ENCODE measurements at places on chromosomes 7 and 10. TPM values are rescaled to one million over a fixed set of nuclear protein-coding genes. Genes with fewer than 3 reads are reported as not detected.

- H3K36me3 ChIP-seq: no peaks in the 10 kb centered on the region
- no peaks in the 10 kb centered on the region for H3K4me1 ChIP-seq
- H3K27me3 ChIP-seq: no peaks in the 10 kb centered on the region
- DNase-seq: no peak
- H3K27ac ChIP-seq: no peak overlapping the region
Observed at GRCh38 chr10:29773675-29774091, 138.9 kb upstream of the SVIL start.

DNA sequence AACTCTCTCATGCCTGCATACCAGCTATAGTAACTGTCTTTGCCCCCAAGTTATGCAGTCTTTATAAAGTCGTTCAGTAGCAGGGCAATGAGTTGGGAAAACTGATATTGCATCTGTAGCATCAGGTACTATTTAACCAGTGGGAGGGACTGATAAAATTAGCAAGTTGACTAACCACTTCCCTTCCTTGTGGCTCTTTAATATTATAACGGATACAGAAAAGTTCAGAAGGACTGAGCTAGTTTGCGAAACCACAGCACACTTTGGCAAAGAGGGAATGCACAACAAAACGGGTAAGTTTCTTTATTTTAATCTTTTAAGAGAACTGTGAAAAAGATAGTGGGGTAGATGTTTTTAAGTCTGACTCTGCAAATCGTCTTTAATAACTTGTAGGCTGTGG is 205.3 kb upstream of the HDAC9 start:
- DNase-seq: no peak
- H3K4me3 ChIP-seq: no peak overlapping the region
- H3K27ac ChIP-seq: no peak overlapping the region
- no peaks in the 10 kb centered on the region for H3K27me3 ChIP-seq

- peaks cover 13% of the 10 kb centered on the region for H3K4me1 ChIP-seq
- no peaks in the 10 kb centered on the region for H3K27me3 ChIP-seq
- no peak overlapping the region for H3K4me3 ChIP-seq
- no peaks in the 10 kb centered on the region for H3K36me3 ChIP-seq
- no peak for DNase-seq
- H3K27ac ChIP-seq: no peak overlapping the region
Observed at GRCh38 chr7:111089822-111090426, 1.0 kb upstream of the LRRN3 start.

The ODAD2 gene
- 0.50 TPM for total RNA-seq

The FAM13C gene
- 14.4 TPM for total RNA-seq
